Fibroblast of the conjunctiva (primary cell): ENCODE measurements at places on chromosomes 12 and 14.

GRCh38 chr12:127063339-127064072 lies 1203.5 kb upstream of the TMEM132C start:
- no peak for DNase-seq

GRCh38 chr12:14886271-14886670 lies 617 bp upstream of the MGP start:
- no peak for DNase-seq

- no peak for DNase-seq
Observed at GRCh38 chr14:104709387-104710039, 14.5 kb upstream of the ADSS1 start.

DNA sequence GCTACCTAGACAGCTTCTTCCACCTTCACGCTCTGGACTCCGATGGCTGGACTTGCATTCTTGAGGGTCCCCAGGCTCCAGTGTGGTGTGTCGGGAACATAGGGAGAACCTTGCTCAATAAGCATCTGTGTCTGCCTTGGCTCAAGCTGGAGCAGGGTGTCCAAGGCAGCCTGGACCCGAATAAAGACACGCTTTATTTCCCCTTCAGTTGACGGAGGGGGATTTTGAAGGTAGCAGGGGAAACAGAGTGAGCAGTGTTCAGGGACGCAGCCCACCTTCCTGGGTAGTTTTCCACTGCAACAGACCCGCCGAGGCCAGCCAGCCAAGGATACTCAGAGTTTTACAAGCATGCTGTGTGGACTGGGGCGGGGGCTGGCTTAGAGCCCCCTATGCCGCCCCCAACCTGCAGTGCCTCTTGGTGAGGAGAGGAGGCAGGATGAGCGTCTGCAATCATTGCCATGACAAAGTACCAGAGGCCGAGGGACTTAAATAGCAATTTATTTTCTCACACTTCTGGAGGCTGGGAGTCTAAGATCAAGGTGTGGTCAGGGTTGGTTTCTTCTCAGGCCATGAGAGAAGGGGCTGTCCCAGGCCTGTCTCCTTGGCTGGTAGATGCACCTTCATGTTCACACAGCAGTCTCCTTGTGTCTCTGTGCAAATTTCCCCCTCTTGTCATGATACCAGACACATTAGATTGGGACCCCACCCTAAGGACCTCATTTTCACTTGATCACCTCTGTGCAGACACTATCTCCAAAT lies 201.2 kb downstream of the CHST11 start:
- DNase-seq = no peak

DNA sequence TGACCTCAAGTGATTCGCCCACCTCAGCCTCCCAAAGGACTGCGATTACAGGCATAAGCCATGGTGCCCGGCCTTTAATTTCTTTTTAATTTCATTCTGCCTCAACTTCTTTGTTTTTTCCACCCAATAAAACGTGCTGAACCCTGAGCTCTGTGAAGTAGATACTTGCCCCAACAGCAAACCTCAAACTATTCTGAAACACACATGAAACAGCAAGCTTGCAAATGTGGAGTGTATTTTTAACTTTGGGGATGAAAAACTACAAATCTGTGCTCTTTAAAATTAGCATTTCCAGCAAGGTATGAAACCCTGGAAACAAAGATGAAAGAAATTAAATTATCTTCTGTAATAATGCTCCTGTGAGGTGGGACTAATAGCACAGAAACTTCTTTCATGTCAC lies 246.6 kb downstream of the ANO6 start:
- DNase-seq = no peak

DNA sequence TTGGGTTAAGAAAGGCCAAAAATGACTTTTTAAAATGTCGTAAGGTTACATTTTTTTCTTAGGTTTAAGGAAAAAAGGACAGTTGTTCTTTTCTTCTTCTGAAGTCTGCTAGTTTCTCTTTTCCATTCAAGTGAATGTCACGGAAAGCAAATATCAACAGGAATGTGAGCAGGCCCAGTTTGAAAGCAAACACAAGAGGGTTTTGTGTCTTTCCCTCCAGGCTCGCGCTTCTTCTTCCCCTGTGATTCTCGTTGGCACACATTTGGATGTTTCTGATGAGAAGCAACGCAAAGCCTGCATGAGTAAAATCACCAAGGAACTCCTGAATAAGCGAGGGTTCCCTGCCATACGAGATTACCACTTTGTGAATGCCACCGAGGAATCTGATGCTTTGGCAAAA lies 85.4 kb downstream of the LRRK2 start:
- no peak for DNase-seq

- DNase-seq = no peak
Observed at GRCh38 chr14:103521951-103522563, 573 bp downstream of the CKB start.

DNA sequence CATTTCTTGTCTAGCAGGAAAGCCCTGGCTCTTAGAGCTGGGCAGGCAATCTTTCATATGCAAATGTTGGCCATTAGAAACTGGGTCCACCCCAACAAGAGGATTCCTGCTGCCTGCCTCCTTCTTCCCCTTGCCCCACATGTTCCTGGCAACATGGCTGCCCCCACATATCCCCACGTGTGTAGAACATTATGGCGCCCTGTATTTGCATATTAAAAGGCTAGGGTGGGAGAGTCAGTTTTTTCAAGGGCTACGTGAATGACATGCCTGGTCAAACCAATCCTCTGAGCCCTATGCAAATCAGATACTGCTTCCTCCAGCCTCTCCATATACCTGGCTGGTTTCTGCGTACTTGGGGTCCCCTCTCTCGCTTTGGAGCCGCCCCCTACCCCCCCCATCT lies 514.0 kb downstream of the FUT8 start:
- no peak for DNase-seq

- no peak for DNase-seq
Observed at GRCh38 chr12:5796171-5796958, 148.7 kb downstream of the ANO2 start.

GRCh38 chr12:93667672-93668071 lies 9.5 kb upstream of the CRADD start:
- DNase-seq = no peak

- DNase-seq = no peak
Observed at GRCh38 chr14:55593698-55594097, 13.7 kb downstream of the KTN1 start.

DNA sequence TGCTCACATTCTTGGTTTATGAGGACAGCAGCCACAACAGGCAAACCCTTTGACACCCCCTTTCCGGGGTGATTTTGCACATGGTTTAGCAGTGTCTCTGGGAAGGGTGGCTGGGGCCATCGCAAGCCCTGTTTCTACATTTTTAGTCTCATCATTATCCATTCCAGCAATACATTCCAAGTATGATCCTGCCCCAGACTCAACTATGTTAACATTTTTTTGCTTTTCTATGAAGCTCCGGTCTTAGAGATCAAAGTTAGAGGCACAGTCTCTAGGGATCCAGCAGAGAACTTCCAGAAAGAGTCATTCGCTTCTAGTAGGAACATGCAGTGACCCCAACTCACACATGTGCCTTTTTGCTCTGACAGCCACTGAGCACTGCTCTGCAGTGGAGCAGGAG lies 130.9 kb downstream of the TBX5 start:
- no peak for DNase-seq

DNA sequence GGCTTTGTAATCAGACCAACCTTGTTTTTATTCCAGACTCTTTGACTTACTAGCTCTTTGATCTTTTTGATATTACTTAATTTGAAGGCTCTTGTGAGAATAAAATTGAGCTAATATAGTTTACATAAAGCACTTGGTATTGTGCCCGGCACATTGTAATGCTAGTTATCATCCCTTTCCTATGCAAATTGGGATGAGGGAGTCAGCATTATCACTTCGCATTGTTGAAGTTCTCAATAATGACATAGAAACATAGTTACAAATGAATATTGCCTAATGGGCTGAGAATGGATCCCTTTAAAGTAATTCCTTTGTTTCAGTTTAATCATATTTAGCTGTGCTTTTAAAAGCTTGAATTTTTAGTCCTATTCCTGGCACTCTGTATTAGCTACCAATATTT lies 36.6 kb downstream of the SUPT16H start:
- DNase-seq = no peak

DNA sequence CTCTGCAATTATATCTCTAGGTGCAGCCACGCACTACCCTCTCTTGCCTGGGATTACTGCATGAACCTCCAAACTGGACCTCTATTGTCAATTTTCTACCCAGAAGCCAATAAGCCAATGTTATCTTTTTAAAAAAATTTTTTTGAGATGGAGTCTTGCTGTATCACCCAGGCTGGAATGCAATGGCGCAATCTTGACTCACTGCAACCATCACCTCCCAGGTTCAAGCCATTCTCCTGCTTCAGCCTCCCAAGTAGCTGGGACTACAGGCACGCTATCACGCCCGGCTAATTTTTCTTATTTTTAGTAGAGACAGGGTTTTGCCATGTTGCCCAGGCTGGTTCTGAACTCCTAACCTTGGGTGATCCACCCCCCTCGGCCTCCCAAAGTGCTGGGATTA lies 11.2 kb upstream of the PXN start:
- DNase-seq = no peak

GRCh38 chr14:91367173-91368171 lies 50.1 kb downstream of the CCDC88C start:
- DNase-seq = no peak

- DNase-seq = no peak
Observed at GRCh38 chr14:38078393-38078792, 129.3 kb upstream of the SSTR1 start.

DNA sequence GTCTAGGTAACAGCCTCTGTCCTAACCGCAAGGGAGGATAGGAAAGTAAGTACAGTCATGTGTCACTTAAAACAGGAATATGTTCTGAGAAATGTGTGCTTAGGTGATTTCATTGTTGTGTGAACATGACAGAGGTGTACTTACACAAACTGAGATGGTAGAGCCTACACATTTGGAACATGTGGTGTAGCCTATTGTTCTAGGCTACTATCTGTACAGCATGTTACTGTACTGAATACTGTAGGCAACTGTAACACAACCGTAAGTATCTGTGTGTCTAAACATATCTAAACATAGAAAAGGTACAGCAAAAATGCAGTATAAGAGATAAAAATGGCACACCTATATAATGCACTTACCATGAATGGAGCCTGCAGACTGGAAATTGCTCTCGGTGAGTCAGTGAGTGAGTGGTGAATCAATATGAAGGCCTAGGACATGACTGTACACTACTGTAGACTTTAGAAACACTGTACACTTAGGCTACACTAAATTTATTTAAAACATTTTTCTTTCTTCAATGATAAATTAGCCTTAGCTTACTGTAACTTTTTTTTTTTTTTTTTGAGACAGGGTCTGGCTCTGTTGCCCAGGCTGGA lies 13.2 kb upstream of the MDM2 start:
- DNase-seq = no peak

DNA sequence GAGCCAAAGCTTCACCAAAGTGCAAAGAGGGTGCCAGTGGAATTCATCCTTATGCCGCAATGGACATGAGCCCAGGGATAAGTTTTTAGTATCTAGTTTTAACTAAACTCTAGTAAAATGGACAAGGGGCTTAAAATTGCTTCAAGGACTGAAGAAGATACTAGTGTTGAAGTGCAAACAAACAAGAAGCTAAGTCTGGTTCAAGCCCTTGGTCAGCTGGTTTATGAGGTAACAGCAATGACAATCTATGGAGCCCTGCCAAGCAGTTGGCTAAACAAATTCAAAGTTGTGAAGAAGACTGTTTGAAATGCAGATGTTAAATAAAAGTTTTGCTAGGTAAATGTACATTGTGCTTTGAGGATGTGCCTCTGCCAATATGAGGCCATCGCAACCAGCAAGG lies 209.4 kb downstream of the KTN1 start:
- DNase-seq = no peak

DNA sequence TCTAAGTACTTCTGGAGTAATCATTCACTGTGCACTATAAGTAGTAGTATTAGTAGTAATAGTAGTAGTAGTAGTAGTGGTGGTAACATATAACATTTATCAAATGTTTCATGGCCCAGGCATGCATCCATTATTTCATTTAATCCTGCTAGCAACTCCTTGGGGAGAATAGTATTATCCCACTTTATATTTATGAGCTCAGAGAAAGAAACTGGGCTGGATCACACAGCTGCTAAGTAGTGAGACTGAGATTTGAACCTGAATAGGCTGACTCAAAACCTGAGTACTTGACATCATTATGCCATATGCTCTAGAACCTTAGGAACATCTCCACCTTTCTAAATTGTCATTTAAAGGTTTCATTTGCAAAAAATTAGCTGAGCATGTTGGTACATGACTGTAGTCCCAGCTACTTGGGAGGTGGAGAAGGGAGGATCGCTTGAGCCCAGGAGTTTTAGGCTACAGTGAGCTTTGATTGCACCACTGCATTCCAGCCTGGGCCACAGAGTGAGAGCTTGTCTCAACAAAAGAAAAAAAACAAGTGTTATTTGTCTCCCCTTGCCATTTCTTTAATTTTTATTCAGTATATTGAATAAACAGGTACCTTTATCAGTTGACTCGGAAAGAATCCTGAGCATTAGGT lies 11.4 kb upstream of the NID2 start:
- no peak for DNase-seq

- peak; percentile 91 for DNase-seq
Observed at GRCh38 chr12:46391630-46392029, 19.1 kb upstream of the SLC38A2 start.

- no peak for DNase-seq
Observed at GRCh38 chr12:57430112-57430930, 522 bp downstream of the R3HDM2 start.

DNA sequence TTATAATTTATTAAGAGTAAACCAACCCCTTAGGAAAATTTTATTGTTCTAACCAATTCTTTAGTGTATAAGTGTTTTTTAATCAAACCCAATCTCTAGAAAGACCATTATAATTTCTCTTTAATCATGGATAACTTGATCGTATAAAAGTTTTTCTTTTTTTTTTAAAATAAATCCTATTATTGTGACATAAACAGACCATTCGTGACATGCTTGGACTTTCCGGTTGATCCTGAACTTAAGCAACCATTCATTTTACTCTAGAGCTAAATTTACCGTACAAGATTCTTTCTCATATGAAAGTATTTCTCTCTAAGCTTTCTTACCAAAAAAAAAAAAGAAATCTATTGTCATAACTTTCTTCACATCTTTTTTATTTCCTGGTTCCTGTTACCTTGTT lies 32.6 kb upstream of the SLC38A4 start:
- no peak for DNase-seq

DNA sequence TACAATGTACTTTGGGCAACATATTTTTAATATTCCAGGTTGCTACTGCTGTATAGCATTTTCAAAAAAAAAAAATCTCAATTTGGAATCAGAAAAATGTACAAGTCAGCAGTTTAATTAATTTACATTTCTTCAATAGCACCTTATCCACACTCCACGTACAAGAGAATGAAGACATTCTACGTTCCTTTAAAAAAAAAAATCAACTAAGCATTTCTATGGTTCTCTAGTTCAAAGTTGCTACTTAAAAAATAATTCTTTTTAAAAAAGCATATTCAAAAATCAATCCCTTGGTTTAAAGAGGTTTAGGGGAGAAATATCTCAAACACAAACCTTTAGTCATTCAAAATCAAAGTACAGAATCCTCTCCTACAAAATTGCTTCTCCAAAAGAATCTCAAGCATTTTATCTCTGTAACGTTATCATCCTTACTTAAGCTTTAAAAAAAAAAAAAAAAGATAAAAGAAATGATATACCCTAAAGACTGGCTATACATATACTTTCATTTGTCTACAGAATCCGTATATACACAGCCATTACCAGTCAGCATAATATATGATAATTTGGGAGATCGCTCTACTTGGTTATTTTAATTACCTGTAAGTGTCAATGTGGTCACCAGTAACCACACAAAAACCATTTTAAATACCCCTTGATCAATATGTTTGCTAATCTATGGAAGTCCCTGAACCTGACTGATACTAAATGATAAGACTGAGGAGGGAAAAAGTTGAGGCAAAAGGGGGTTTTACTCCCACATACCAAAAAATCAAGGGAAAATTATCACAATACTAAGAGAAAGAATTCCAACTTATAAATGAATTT lies 2.7 kb downstream of the MED13L start:
- DNase-seq = no peak
